RWPE2 (cell line): ENCODE measurements at places on chromosomes 6 and 20.

GRCh38 chr6:42302411-42302810 is 84.8 kb upstream of the MRPS10 start:
- DNase-seq = no peak

DNA sequence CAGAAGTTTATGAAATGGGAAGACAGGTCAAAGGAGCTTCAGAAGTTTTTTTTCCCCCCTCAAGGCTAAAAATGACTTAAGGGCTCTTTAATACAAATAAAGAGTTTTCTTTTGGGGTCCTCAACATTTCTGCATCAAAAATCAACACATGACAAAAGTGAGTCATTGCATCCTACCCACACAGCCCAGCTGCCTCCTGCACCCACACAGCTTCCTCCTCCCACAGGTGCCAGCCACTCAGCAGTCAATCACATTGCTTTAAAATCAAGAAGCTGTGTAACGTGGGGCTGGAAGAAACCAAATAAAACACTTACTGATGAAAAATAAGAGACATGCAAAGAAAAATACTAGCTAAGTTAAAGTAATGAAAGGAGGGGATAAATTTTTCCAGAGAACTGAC is 68.5 kb downstream of the MAP3K5 start:
- DNase-seq = no peak

DNA sequence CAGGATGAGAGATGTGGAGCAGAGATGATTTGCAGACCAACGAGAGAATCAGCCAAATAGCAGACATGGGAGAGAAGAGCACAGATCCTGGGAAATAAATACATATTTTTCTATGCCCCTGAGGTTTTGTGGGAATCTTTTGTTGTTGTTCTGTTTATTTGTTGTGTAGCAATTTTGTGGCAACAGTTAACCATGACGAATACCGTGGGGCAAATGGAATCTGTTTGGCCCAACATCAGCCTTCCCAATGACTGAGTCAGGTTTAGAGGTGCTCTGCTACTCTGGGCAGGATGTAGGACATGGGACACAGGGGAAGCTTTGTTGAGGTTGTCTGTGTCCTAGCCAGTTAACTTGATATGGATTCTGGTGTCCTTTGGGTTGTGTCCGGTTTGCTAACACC is 7.9 kb upstream of the SLC2A10 start:
- no peak for DNase-seq

DNA sequence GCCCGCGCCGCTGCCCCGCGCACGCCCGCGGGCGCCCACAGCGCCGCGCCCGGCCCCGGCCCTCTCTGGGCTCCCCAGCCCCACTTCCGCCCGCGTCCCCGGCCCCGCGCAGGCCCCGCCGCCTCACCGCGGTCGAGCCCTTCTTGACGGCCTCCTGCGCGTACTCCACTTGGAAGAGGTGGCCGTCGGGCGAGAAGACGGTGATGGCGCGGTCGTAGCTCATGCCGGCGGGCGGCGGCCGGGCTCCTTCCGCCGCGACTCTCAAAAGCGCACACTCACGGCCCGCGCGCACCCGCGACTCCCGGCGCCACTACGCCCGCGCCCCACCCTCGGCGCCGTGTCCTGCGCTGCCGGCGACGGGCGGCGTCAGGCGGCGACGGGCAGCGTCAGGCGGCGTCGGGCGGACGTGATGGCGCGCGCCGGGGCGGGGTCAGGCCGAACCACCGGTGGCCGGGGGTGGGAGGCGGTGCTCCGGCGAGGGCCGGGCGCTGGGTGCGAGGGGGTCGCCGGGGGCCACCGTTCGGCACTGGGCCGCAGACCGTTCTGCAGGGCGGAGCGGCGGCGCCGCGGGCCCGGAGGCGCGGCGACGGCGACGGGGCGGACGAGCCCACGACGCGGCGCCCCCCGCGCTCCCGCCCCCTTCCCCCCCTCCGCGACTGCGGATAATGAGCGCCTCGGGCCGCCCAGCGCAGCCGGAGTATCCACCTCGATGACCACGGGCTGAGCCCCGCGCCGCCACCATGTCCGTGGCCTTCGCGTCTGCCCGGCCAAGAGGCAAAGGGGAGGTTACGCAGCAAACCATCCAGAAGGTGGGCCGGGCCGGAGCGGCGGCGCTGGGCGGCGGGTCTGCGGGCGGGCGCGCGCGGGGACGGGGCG is at the start of the genes PSMA7 and SS18L1:
TSS of gene PSMA7 (minus strand) at position 314 of the 876 bp plus-strand sequence. CDS start at position 223, 91 bp downstream.
TSS of gene SS18L1 (plus strand) at position 689 of the 876 bp plus-strand sequence. CDS start at position 741, 52 bp downstream.
- peak; percentile 95 for DNase-seq

DNA sequence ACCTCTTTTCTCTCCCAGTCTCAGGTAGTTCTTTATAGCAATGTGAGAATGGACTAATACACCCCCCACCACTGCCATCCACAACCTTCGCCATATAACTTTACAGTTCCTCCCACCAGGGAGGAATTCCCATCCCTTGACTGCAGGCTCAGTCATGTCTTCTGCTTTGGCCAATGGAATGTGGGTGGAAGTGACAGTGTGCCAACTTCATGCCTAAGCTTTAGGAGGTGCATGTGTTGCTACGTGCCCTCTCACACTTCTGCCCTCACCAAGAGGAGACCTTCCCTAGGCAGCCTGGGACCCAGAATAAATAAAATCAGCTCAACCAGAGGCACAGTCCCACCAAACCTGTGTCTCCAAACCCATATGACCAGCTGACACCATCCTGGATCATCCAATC is 33.0 kb upstream of the LRRN4 start:
- no peak for DNase-seq

- no peak for DNase-seq
Measured at GRCh38 chr20:45407067-45407745, 883 bp upstream of the DBNDD2 start.

- peak; percentile 100 for DNase-seq
Measured at GRCh38 chr20:51750037-51750769, 18.0 kb downstream of the ATP9A start.

- DNase-seq = no peak
Measured at GRCh38 chr6:49526598-49526997, 23.9 kb upstream of the C6orf141 start.

DNA sequence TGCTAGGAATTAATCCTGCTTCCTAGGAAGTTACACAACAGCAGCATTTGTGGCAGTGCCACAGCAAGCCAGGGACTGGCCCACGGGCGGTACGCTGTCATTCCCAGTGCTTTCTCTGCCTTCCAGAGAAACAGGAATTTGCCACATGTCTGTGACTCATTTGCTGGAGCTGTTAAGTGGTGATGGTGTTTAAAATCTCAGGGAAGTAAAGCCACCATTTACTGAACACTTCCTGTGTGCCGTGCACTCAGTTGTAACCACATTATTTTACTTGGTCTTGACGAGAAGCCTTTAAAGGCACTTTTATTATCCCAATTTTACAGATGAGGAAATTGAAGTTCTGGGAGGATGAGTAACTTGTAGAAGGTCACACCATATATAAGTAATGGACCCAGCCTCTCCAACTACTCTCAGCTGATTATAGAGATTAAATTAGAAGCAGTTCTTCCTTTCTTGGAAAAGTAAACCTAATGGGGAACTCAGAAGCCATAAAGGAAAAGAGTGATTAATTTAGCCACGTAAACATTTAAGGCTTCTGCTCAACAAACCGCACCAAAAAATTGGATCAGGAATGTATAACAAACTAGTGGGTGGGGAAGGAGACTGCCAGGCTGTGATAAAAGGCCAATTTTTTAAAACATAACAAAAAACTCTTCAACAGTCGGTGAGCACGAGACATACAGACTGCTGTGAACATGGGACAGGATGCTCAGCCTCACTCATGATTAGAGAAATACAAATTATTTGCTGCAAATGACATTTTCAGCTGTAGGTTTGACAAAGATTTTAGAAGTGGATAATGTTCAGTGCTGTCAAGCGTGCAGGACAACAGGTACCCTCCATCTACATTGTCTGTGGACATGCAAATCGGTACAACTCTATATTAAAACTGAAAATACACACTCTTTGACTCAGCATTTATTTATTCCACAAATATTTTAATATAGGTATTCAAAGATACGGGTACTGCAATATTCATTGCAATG is 311.2 kb downstream of the NRN1 start:
- no peak for DNase-seq

- no peak for DNase-seq
Measured at GRCh38 chr6:42819803-42820511, 38.1 kb downstream of the BICRAL start.

DNA sequence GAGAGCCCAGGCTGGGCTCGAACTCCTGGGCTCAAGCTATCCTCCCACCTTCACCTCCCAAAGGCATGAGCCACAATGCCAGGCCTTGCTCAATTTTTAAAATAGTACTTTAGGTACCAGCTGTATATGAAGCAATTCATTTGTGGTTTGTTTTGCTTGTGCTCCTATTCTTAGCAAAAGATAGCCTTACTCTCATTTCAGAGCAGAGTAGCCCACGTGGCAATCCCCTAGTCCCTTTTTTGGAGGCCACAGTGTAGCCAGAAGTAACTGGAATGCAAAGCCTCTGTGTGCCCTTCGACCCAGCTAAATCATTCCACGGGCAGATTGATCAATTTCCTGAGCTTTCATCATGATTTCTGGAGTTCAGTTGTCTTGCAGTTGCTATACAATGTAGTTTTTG is 372.2 kb downstream of the NRN1 start:
- DNase-seq = no peak

DNA sequence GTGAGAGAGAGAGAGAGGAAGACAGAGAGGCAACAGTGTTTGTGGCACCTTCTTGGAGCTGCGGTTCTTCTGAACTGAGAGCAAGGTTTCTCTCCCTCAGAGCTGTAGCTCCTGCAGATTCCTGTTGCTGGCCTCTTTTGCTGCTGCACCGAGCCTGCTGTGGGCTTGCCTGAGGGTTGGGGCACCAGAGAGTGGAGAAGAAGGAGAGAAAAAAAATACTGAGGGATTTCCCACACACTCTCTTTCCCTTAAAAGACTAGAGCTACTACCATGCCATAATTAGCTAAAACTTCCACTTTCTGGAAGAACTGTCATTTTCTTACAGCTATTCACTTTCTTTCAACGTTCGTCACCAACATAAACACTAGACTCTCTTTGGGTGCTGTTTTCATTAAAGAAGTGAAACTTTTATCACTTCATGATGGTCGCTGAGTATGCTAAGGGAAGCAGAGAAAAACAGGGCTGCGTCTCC is 18.2 kb upstream of the ECI2 start:
- DNase-seq = no peak

- no peak for DNase-seq
Measured at GRCh38 chr20:46547995-46548394, 2.5 kb downstream of the OCSTAMP start.

GRCh38 chr6:38789256-38789655 is 74.1 kb downstream of the DNAH8 start:
- DNase-seq = no peak
